ENCODE measurements at places on chromosomes 6 and 20. TPM values are rescaled to one million over a fixed set of nuclear protein-coding genes. Genes with fewer than 3 reads are reported as not detected.

The VIP gene
- 6.3 TPM for total RNA-seq

The HTR1B gene
- 0.79 TPM for total RNA-seq

The CFAP61 gene
- total RNA-seq = 0.32 TPM

The FAXC gene
- 19.4 TPM for total RNA-seq

The HLA-DPA1 gene
- 25.4 TPM for total RNA-seq

The KCNQ2 gene
- total RNA-seq = 2.1 TPM

The HLA-DRB5 gene
- 3.8 TPM for total RNA-seq

The PRR18 gene
- total RNA-seq = not detected

The MCHR2 gene
- 0.48 TPM for total RNA-seq

The CCR6 gene
- total RNA-seq = not detected

The AVP gene
- not detected for total RNA-seq

The DSE gene
- total RNA-seq = 76.5 TPM

Data from urinary bladder (tissue), 4 donors.